Activated CD4-positive, alpha-beta T cell treated with anti-CD3 and anti-CD28 coated beads for 36 hours (primary cell): ENCODE measurements at places on chromosomes 1 and 21. TPM values are rescaled to one million over a fixed set of nuclear protein-coding genes. Genes with fewer than 3 reads are reported as not detected.

- peak; percentile 19 for DNase-seq
Measured at GRCh38 chr1:217333939-217334338, 297.0 kb downstream of the GPATCH2 start.

- DNase-seq, result no peak
Measured at GRCh38 chr1:24207709-24208108, 20.6 kb upstream of the IFNLR1 start.

DNA sequence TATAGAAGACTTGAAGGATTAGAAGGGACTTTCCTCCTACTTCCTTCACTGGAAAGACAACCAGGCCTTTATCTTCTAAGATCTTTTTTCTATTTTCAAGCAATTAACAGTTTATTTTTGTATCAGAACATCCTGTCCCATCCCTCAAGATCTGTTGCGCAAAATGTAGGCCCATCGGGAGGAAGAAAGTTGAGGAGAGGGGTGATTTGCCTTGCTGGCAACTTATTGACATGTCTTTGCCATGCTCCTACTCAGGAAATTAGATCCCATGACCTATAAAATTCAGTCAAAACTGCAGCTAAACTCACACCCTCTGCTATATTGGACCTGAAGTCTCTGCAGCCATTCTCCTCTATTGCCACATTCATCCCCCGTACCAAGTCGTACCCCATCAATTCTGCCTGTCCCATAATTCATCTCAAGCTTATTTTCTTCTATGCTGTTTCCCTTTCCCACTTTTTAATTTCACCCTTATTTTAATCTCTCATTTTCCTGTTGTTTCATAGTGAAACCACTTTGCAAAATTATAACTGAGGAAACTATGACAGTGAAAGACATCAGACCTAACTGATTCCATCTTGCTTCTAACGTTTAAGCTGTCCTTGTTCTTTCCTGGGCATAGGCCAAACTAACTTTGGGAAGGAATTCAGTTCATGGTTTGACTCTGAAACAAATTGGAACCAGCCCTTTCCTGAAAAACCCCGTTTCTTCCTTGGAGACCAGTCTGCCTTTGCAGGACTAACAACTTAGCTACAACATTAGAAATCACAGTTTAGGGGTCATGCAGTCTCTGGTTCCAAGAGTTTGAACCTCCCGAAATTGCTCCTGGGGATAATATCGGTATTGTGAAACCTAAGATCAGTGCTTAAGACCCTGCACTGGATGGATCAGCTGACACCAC lies 195.7 kb upstream of the PTBP2 start:
- DNase-seq, result no peak

Gene KCND3
- total RNA-seq, result not detected
